ENCODE measurements at places on chromosomes 13 and 19.
A peak's percentile ranks its signal among the peaks of the same experiment; 100 is the strongest.

DNA sequence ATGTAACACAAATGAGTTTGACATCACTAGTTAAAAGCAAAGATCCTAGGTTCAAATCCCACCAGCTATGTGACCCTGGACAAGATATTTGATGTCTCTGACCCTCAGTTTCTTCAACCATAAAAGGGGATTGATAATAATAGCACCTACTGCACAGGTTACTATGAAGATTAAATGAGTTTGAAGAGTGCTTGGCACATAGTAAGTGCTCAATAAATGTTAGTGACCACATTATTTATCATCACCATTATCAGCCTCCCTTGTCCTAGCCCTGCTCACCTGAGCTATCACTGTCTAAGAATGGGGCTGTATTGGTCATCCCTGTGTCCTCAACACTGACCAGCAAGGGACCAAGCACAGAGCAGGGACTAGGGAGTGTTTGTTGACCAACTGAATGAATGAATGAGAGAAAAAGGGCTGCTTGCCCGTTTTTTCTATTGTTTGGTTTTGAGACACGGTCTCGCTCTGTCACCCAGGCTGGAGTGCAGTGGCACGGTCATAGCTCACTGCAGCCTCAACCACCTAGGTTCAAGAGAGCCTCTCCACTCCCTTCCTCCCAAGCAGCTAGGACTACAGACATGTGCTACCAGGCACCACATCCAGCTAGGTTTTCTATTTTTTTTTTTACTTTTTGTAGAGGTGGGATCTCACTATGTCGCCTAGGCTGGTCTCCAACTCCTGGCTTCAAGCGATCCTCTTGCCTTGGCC lies 26.6 kb upstream of the DACT3 start:
- no peak for DNase-seq

- DNase-seq, result no peak
These were observed 12.5 kb downstream of the PBX4 start for GRCh38 chr19:19606021-19606420.

GRCh38 chr19:3844596-3844995 lies 24.2 kb downstream of the ZFR2 start:
- DNase-seq, result no peak

DNA sequence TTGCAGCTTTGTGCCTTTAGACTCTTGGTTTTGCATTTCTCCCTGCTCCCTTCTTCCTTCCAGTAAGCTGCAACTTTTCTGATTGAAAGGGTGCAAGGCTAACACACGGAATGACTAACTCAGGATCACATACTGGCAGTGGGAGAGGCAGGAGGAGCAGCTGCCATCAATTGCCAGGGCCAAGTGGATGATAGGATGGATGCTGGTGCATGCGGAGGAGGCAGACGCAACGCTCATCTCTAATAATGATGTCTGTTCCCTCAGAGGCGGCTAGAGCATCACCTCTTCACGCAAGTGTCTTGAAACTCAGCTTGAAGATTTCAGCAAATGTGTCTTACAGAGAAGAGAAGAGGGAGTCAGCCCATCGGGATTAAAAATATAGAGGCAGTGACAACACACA lies 49.5 kb upstream of the TPM4 start:
- DNase-seq, result no peak

DNA sequence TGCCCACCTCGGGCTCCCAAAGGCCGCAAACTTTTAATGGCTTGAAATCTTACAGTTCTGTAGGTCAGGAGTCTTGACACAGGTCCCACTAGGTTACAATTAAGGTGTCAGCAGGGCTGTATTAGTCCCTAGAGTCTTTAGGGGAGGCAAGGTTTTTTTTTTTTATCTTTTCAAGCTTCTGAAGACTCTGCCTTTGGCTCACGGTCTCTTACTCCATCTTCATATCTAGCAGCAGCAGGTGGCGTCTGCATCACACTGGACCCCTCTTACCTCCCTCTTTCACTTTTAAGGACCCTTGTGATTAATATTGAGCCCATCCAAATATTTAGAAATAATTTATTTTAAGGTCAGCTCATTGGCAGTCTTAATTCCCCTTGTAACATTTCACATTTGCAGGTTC lies 11.6 kb downstream of the MIR17HG start:
- DNase-seq, result no peak

DNA sequence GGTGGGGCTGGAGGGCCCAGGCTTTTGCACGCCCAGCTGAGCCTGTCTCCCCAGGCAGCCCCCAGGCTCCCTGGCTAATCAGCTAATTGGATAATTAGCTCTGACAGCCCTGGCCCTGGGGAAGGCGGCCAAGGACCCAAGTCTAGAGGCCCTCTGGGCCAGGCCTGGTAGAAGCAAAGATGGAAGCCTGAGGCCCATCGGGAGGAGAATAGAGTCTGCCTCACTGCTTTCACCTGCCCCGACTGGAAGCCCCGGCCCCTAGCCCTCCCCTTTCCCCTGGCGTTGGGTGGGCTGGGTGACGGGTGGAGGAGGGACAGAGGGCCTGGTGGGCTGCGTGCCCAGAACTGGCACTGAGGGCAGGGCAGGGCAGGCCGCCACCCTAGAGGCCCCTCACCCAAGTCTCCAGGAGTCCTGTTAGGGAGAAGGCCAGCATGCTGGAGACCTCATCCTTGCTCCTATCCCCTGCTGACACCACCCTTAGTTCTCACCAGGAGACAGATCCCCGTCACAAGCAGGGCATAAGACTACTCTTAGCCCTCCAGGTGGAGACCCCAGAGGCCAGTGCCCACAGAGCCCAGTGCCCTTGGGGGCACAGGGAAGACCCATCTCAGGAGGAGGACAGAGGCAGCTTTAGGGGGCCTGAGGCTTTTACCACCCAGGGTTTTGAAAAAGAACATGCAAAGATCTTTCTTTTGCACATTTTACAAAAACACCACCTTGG lies 12.0 kb downstream of the LYL1 start:
- no peak for DNase-seq

DNA sequence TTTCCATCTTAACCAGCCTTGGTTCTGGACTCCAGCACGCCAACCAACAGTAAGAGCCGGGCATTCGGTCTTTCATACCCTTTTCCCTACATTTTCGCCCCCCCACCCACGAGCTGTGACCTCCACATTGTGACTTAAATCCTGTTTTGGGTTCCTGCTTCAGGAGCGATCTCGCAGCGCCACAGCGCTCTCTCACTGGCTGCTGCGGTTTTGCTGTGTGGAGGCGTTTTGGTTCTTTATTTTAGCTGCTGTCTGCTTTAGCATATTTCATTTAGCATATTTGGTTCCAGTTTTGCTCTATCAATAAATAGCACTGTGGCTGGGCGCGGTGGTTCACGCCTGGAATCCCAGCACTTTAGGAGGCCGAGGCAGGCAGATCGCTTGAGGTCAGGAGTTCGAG lies 19.5 kb upstream of the SLC39A3 start:
- DNase-seq, result no peak

DNA sequence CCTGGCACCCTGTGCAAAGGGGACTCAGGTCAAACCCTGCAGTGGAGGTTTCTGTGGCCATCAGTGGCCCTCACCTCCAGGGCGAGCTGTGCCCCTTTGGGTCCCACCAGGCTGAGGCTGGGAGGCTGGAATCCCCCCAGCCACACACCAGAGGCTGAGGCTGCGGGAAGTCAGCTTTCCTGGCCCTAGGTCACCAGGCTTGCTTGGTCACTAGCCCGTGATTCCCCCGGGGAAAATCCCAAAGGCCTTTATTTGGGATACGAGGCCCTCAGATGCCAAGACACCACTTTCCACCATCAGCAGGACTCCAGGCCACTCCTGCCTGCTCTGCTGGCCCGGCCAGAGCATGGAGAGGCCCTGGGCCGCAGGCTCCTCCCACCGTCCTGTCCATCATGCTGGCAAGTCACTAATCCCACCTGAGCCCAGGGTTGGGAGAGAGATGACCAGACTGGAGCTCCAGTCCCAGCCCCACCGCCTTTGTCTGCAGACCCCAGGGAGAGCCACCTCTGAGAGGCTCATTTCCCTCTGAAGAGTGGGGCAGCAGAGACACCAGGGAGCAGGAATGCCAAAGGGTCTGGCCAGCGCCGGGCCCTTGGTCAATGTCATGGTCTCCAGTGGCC lies 4.7 kb downstream of the NKPD1 start:
- DNase-seq, result no peak

GRCh38 chr13:46771693-46772092 lies 25.3 kb downstream of the ESD start:
- DNase-seq, result no peak

DNA sequence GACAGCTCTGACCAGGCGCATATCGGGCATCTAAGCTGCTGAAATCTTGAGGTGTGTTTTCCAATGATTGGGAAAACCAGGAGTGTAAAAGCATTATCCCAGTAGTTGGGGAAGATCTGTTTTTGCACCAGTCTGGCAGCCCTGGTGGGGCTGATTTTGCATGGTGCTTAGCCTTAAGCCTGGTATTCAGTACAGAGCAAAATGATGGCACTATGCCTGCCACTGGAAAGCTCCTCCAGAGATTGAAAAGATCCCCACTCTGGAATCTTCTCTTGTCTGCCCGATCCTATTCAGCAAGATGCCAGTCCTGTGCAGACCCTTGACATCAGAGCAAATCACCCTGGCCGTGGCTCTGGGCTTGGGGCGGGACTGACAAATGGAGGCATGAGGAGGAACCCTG lies 44.7 kb upstream of the SIAH3 start:
- DNase-seq, result peak; percentile 44

DNA sequence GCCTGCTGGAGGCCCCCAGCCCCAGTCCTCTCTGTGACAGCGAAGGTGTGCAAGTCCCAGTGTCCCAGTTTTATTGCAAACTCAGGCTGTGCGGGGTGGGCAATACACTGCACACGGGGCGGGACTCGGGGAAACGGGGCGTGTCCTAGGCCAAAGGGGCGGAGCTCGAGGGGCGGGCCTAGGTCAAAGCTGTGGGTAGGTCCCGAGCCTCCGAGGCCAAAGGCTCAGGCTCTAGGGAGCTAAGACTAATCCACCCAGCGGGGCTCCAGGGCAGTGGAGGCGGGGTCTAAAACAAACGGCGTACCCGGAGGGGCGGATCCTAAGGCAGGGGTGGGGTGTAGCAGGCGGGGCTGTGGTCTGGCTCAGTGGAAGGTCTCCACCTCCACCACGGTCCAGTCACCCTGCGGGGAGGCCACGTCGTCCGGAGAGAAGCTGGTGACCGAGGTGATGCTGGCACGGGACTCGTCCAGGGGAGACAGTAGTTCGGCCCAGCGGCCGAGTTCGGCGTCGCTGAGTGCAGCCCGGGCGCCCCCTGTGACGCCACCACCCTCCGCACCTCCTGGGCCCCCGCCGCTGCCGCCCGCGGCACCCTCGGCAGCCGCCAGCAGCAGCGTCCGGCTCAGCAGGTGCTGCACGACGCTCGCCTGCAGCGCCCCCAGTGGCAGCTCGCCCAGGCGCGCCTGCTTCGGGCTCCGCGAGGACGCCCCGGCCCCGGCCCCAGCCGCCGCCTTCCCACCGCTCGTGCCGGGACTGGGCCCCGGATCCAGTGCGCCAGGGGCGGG lies 5.3 kb downstream of the PRR36 start:
- DNase-seq, result peak; percentile 73

GRCh38 chr19:19661141-19661674 lies 2.3 kb downstream of the ATP13A1 start:
- DNase-seq, result no peak

DNA sequence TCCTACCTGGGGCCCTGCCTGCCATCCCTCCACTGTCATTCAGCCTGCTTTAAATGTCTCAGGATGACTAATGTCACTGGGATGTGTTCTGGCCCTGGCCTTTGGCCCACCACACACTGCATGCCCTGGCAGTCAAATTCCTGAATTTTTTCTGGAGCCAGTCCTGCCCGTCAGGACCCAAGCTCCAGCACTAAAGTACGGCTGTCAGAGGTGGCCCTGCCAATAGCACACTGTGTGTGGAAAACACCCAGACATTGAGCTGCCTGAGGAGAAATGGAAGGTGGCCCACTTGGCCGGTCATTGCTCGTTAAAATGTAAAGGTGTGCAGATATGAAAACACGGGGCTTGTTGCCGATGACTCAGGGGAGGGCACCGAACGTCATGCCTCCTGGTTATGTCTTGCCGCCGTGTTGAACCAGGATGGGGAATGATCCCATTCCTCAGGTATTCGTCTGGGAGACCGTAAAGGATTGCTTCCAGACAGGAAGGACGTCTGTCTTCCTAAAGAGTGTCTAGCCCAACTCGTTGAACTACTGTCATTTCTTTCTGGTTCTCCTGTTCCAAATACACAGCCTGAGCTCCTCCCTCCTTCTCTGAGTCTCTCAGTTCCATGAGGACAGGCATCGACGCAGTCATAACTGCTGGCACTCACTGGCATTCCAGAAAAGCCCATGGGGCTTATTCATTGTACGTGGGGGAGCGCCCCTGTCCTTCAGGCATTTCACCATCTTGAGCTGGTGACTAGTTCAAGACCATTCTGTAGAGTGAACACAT lies 40.6 kb downstream of the COL4A2 start:
- no peak for DNase-seq

DNA sequence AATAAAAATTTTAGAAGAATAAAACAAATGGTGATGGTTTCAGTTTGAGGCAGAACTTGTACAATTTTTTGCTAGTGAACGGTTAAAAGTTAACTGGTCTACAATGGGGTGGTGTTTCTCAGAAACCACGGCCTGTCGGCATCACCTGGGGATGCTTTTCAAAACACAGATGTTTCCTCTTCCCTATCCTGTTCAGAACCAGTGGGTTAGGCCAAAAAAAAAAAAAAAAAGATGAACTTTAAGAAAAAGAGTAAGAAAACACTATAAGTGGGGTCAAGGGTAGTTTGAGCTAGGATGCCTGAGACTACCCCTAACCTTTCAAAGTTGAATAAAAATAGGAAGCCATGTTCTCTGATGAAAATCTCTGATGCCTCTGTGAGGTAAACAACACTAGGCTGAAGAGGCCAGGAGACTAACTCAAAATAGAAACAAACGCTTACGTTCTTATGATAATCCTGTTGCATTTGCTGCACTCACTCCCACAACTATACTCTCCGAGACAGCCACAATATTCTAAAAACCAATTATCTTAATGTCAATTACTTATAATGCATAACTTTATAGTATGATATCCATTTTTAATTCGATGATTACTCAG lies 3.3 kb downstream of the MTIF3 start:
- no peak for DNase-seq

GRCh38 chr13:102715447-102715846 lies 20.6 kb upstream of the METTL21C start:
- no peak for DNase-seq

- no peak for DNase-seq
These were observed 8.9 kb upstream of the ACP5 start for GRCh38 chr19:11586331-11586730.

DNA sequence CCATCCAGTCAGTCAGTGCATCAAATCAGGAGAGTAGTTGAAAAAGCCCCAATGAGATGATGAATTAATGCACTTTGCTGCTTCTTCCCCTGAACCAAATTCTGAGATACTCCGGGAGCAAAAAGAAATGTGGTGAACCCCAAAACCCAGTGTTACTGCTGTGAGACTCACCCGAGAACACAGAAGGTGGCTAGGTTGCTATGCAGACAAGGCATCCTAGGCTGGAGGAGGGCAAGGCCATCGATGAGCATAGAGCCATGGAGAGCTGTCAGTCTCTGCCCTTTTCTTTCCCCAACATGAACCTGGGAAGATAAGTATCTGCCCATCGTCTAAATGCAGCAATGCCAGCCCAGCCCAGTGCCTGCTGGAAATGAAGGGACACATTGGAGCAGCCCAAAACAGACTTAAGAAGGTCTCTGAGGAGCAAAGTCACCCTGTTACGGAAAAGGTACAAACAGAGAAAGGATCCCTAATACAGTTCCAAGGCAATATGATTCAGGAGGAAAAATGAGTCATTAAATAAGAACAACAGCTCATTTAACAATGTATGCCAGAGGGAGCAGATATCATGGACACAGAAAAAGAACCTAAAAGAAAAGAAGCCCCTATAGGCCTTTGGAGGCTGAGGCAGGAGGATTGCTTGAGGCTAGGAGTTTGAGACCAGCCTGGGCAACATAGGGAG lies 272.0 kb downstream of the FOXO1 start:
- DNase-seq, result no peak

GRCh38 chr19:41001243-41001971 lies 10.3 kb downstream of the CYP2B6 start:
- DNase-seq, result no peak
